Dorsolateral prefrontal cortex (tissue), 122 donors: ENCODE measurements at places on chromosomes 1 and 21.

DNA sequence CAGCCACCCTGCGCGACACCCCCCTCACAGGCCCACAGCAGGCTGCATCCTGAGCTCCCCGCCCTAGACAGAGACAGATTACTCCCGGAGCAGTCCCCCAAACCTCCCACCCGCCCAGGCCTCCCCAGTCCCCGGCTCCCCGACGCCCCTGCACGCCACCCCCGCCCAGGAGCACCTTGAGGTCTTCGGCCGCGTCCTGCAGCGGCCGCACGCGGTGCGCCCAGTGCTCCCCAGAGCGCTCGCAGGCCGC, 731 bp downstream of the TRIM11 start:
- no peak for DNase-seq

- DNase-seq, result no peak
These were observed 29.9 kb upstream of the TMEM222 start for GRCh38 chr1:27292106-27292505.

DNA sequence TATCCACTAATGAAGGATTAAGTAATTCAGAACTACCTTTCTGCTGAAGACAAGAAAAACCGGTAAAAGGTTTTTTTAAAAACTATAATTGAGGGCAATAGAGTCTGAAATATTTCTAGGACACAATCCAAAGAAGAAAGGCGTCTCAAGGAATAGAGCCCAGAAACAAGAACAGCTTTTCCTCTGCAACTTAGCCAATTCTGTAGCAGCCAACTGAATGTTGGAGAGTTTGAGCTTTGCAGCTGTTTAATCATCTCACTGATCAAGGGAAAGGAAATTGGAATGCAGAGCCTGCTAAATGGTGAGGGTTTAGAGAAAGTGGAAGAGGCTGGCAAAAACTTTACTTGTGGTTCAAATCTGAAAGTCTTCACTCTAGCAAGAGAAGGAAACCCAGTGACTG, 818.9 kb downstream of the KCNT2 start:
- no peak for DNase-seq

GRCh38 chr1:205447457-205448341, 8.1 kb downstream of the BLACAT1 start:
- DNase-seq, result no peak

DNA sequence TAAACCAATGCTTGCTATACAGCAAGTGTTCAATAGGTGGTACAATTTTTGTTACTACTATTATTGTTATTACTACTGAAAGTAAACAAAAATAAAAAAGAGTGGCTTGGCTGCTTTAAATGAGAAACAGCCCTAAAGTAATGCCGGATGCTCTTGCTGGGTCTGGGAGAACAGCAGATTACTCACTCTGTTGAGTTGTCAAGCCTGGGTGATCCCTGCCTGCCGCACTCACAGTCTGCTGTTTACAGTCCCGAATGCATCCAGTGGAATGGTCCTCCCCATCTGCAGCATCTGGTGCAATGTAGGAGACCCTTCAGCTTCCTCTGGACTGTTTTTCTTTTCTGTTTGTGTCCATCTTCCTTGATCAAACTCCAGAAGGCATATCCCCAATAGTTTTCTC, 102.7 kb upstream of the IVNS1ABP start:
- no peak for DNase-seq

GRCh38 chr1:32742199-32742947, 39.8 kb upstream of the SYNC start:
- no peak for DNase-seq

GRCh38 chr1:248782416-248783141, 27.0 kb upstream of the LYPD8 start:
- no peak for DNase-seq

GRCh38 chr1:70672442-70672888, 261.4 kb downstream of the CTH start:
- no peak for DNase-seq

- no peak for DNase-seq
These were observed 73.4 kb downstream of the CEP350 start for GRCh38 chr1:180027949-180028445.

DNA sequence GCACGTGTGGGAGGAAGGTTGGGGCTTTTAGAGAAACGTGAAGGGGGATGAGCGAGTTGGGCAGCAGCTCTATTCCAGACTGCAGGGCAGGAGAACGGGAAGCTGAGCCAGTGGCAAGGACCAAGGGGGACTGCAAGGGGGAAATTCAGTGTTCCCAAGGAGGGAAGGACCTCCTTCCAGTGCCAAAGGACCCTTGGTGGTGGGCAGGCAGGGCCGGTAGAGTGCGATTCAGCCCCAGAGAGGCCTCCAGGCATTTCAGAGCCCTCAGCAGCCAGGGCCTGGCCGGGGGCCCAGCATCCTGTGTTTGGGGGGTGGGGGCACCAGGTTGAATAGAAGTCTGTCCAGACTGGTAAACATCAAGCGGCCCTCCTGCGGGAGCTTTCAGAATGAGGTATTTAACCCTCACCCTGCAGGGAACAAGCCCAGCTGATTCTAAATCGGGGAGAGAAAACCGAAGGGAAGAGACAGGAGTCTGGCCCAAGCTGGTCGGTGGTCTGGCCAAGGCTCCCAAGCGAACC, 2.3 kb downstream of the COL9A2 start:
- no peak for DNase-seq

- no peak for DNase-seq
These were observed 17.3 kb upstream of the EFNA1 start for GRCh38 chr1:155110381-155110780.

DNA sequence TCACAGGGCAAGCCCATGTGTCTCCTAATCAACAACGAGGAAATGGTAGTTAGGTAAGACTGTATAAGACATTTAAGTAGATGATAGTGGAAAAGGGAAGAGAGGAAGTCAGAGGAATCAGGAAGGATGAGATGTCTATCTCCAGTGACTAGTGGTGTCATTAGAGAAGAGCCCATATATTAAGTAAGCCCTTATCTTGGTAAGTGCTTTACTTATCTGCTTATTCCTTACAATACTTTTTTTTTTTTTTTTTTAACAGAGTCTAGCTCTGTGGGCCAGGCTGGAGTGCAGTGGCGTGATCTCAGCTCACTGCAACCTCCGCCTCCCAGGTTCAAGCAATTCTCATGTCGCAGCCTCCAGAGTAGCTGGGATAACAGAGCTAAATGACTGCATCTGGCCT, 29.5 kb downstream of the RNF11 start:
- DNase-seq, result no peak

GRCh38 chr1:3052501-3052900, 16.5 kb upstream of the PRDM16 start:
- no peak for DNase-seq

GRCh38 chr1:203754455-203754864, 10.5 kb upstream of the LAX1 start:
- no peak for DNase-seq

DNA sequence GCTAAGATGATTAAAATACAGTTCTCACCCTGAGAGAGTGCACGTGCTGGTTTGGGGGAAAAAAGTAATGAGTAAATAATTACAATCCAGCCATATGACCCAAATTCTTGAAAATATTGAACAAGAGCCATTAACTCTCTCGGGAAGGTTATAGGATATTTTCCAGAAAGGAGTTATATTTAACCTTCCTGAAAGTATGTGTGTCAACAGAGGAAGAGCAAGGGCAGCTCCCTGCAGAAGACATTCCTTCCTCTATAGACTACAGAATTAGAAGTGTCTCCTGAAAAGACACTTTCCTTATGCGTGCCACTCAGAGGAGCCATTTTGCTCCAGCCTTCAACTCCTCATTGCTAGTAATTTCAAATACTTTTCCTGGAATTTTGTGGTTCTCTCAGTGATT, 648.7 kb downstream of the USP25 start:
- DNase-seq, result no peak

DNA sequence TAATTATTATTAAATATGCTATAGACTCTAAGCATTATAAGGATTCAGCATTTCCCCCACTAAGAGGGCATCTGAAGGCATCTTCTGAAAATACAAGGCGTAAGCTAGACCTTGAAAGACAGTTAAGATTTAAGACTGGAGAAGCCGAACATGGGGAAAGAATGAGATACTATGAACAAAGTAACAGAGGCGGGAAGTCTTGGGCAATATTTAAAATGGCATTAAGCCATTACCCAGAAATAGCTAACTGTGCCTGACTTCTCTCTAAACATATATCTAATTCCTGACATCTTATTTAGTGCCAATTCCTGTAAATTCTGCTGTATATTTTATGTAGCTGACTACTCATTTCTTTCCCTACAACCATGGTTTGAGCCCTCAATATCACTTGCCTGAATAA, 20.9 kb downstream of the DPH5 start:
- no peak for DNase-seq

DNA sequence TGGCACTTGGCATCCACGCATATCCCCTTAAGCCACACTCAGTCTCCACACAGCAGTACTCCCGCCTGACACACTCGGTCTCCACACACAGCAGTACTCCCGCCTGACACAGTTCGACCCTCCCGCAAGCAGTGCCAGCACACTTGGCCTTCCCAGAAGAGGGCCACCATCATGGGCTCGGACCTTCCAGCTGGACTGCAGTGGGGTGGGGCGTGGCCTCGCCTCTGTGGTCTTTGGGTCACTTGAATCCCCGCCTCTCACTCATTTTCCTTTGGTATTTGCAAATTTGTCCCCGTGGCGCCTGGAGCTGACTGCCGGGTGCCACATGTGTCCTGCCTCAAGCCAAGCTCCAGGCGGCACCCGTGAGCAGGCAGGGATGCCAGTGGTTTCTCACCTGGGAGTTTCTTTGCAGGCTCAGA, 63.7 kb downstream of the FAAP20 start:
- no peak for DNase-seq

- no peak for DNase-seq
These were observed at the start of gene VWA1 for GRCh38 chr1:1435106-1435903. Gene VWA1 (plus strand): TSS chr1:1435690. CDS start chr1:1435749, 59 bp downstream.
